SK-MEL-5 (cell line): ENCODE measurements at places on chromosomes 5 and 9. TPM values are rescaled to one million over a fixed set of nuclear protein-coding genes. Genes with fewer than 3 reads are reported as not detected.

DNA sequence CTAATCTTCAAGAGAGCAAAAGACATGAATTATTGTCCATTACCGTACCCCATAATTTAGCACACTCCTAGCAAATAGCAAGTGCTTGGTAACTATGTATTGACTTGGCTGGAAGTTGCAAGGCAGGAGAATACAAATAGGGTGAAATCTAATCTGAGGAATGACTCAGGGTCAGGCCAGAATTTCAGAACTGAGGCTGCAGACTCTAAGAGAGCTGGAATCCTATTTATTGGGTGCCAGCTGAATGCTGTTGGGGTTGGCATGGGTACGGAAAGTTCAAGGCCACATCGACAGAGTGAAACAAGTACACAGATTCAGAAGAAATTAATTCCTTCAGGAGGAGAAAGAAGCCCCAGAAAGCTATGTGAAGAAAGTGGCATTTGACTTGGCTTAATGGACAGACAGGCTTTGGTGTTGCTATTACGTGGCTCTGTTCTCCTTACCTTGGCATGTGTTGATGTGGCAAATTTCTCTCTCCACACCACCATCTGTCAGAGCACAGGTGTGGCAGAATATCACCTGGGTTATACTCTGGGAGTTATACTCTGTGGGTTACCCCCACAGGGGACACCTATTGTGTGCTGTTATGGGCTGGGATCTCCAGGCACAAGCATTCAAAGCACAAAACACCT, 20.9 kb upstream of the ASTN2 start:
- DNase-seq: no peak

DNA sequence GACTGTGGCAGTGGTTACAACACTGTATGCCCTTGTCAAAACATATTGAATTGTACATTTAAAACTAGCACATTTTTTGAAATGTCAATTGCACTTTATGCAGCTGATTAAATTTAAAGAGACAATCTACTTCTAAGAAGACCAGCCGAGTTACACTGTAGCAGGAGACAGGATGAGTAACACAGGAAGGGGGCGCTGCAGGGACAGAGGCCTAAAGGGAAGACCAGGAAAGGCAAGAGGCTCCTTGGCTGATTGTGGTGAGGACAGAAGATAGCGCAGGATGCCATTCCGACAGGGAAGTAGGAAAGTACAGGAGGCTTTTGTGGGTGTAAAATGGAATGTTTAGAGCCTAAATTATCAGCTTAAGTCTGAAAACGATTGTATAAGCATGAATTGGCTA, 28.2 kb upstream of the PPP2R2B start:
- peak; percentile 63 for DNase-seq

HMGCS1 gene
- 35.4 and 37.4 TPM in 2 replicates for total RNA-seq

ST6GALNAC4 gene
- 5.2 and 7.4 TPM in 2 replicates for total RNA-seq
